ENCODE measurements at places on chromosomes 11 and 22.

GRCh38 chr11:11348303-11348702 lies 4.7 kb downstream of the CSNK2A3 start:
- no peak for DNase-seq

GRCh38 chr22:36104988-36105387 lies 55.6 kb downstream of the APOL3 start:
- no peak for DNase-seq

GRCh38 chr11:67572747-67573419 lies 10.7 kb upstream of the GSTP1 start:
- peak; percentile 76 for DNase-seq

DNA sequence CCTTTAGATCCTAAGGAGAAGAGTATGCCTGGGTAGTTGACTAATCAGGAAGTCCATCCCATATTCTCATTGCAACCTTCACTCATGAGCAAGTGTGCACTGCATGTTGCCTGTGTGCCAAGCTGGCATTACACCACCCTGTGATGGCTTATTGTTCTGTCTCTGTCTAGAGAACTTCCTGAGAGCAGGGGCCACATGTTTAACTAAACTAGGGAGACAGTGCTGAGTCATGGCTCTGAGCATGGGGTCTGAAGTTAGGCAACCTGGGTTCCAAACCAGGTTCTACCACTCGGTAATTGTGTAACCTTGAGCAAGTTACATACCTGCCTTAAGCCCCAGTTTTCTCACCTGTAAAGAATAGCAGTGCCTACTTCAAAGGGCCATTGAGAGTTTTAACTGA lies 39.6 kb downstream of the CSNK2A3 start:
- no peak for DNase-seq

- no peak for DNase-seq
Measured at GRCh38 chr22:32706149-32706548, 95.4 kb upstream of the TIMP3 start.

GRCh38 chr11:34984514-34984913 lies 68.1 kb downstream of the PDHX start:
- no peak for DNase-seq

DNA sequence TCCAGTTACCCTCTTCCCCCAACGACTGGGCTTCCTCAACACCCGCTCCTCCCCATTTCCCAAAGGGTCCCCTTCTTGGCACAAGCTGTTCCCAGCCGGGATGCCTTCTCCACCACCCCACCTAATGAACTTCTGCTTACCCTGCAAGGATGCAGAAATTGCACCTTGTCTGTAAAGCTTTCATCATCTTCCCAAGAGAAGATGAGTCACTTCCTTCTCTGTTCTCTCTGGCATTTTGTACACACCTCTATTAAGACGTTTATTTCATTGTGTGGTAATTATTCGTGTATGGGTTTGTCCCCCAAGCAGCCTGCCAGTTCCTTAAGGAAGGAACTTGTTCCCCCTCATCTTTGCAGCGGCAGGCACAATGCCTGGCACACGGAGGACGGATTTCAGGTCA lies 351.1 kb downstream of the CADM1 start:
- no peak for DNase-seq

GRCh38 chr11:23875176-23875850 lies 621.5 kb upstream of the LUZP2 start:
- DNase-seq: no peak

DNA sequence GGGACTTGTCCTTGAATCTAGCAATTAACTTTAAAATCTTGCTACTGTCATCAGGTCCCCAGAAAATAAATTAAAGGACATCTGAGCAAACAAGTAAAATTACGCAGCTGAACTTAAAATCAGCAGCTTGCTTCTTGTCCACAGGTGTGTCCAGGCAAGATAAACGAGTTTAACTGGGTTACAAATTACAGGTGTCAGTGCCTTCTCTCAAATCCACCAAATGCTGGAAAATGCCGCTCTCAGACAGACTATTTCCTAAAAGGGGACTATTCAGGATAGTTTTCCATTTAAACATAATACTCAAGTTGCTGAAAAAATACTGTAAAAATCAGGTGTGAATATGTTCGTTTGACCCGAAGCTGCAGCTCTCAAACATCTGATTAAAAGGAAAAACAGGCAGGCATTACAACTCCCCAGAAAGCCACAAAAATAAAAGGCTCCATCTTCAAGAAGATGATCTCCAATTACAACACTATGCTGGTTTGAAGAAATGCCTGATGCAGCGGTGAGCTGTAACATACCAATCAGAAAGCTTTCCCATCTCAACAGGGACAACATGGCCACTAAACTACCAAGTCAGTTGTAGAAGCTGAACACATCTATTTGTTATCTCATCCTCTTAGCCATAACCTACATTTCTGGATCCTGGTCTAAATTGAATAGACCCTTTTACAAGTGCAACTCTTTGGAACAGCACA lies 82.1 kb downstream of the CADM1 start:
- DNase-seq: no peak

GRCh38 chr11:67178878-67179277 lies 59.8 kb downstream of the KDM2A start:
- no peak for DNase-seq

DNA sequence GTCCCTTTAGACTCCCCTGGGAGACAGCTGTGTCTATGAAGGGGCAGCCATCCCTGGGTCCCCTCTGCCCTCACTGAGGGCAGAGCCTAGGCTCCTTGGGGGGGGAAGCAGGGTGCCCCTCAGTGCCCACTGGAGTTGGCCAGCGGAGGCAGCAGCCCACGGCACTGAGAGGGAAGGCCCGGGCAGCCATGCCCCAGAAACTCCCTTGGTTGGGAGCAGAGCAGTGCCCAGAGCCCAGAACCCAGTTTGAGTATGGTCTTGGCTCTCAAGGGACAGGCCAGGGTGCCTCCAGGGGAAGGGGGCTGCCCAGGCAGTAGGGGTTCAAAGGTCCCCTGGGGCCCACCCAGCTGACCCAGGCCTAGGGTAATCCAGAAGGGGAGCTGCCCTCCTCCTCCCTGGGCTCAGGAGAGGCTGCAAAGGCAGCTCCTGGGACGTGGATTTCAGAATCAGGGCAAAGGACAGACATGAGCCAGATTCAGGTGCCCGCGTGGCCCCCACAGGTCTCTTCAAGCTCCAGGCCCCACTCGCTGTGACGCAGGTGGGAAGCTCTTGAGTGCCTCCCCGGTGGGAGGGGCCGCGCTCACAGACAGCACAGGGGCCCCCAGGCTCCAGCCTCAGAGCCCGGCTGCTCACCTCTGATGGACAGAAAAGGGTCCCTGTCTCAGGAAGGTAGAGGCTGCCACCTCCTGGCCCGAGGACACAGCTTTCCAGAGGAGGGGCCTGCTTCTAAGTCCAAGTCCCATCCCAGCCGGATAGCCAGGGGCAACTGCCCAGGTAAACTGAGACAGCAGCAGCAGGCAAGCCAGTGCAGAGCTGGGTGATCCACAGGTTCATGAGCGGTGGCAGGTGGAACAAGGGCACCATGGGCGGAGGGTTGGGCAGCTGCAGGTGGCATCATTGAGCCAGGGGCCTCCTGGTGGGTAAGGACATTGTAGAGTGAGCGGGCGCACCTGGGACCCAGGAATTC lies 2.6 kb downstream of the C11orf21 start:
- peak; percentile 81 for DNase-seq

GRCh38 chr11:104918113-104918824 lies 20.0 kb upstream of the CASP12 start:
- no peak for DNase-seq

GRCh38 chr11:112656772-112657428 lies 304.3 kb upstream of the NCAM1 start:
- no peak for DNase-seq

- DNase-seq: no peak
Measured at GRCh38 chr11:128302425-128303186, 284.8 kb downstream of the ETS1 start.

GRCh38 chr11:16001044-16001568 lies 355.2 kb downstream of the SOX6 start:
- DNase-seq: no peak

DNA sequence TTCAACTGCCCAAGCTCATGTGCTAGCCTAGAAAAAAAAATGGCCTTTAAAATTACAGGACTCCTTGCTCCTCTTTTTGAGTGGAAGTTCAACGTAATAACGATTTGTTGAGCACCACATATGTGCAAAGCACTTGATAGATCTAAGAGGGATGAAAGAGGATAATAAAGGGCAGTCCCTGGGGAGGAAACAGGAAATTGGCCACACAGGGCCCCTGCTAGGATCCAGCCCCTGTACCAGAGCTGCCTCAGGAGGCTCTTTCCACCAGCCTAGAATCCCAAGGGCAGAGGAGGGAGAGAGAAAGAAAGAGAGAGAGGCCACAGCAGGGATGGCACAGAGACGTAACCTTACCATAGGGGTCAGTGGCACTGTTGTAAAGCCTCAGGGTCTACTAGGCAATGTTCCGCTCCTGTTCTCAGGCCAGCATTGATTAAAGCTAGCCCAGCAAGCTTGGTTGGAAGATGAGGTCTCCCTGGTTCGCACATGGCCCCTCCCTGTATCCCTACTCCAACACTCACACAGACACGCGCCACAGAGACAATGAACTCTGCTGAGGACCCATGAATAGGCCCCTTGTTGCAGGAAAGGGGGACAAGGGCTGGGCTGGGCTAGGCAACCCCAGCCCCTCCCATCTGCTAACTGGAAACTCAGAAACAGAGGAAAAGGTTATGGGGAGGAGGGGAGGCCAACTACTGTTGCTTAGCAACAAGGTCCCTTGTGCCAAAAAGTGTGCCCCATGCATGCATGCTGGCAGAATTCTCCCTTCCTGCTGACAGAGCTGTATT lies at the start of gene TMPRSS5:
TSS of gene TMPRSS5 (minus strand) at position 438 of the 785 bp plus-strand sequence. CDS start at position 354, 84 bp downstream.
- DNase-seq: no peak

DNA sequence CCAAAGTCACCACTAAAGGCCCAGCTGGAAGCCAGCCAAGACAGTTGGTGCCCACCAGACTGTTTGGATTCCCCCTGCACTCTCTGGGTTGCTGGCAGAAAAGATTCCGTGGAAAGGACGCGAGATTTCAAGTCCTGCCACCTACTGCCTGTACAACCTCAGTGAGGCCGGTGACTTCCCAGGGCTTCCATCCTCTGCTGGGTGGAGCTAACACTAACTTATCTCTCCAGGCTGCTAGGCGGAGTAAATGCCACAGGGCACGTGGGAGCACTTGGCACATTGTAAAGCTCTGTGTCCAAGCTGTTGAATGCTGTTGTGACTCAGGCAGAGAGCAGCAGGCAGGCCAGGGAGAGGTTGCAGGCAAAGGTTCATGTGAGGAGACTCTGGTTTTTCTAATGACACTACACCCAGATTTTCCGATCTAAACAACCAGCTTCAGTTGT lies 50.9 kb upstream of the CDON start:
- peak; percentile 53 for DNase-seq

GRCh38 chr22:42639541-42640241 lies 710 bp downstream of the ATP5MGL start:
- no peak for DNase-seq

DNA sequence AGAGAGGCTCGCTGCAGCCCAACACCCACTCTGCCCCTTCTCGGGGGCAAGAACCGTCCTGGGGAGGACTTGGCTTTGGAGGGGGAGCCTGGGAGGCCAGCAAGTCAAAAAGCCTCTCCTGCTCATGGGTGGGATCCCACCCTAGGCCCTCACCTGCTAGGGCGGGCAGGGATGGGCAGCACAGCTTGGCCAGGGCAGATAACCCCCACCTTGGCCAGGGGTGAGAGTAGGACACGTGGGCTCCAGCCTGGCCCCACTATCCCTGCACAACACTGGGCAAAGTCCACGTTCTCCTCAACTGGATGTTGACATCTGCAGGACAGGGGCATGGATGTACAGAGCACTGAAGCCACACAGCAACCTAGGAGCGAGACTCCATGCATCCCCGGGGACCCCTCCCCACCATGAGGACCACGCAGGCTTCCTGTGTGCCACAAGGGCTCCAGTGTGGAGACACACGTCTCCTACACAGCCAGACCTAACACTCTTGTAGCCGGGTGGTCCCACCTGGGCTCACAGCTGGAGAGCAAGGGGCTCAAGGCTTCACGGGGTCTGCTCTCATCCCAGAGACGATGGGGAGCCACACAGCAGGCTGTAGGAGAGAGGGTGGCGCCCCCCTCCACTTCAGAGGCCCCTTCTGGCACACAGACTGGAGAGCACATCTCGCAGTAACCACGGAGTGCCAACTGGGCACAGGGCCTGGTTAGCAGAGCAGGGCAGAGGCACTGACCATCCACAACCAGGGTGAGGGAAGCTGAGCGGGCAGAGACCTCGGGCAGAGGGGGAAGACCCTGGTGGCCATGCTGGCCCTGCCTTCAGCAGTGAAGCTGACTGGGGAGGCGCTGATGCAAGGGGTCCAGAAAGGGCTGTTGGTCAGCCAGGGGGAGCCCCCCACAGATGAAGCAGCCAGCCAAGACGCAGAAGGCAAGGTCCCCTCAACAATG lies 171.1 kb downstream of the CRYBB2 start:
- peak; percentile 61 for DNase-seq

- DNase-seq: no peak
Measured at GRCh38 chr11:93908689-93909088, 58.3 kb upstream of the VSTM5 start.

DNA sequence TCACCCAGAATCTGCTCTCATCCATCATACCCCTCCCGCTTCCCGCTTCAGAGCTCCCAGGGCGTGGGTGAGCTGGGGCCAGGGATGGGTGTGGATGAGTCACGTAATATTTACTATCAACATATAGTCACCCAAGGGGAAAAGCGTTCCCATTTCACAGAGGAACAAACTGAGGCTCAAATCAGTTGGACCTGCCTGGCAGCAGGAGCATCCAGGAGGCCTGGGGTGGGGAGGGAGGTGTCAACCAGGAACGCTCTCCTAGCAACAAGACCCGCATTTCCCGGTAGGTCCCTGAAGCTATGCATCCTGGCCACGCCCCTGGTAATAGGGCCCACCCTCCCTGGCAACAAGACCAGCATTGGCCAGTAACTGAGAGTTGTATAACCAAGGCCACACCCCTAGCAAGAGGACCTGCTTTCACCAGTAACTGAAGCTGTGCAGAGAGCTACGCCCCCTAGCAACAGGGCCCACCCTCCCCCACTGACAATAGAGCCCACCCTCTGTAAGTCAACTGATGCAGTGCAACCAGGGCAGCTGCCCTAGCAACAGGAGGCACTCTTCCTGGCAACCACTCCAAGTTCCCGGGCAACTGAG lies 32.7 kb upstream of the TXNRD2 start:
- peak; percentile 86 for DNase-seq

- peak; percentile 12 for DNase-seq
Measured at GRCh38 chr22:28172892-28173670, 254.0 kb upstream of the PITPNB start.

- no peak for DNase-seq
Measured at GRCh38 chr11:72798361-72798760, 4.5 kb upstream of the STARD10 start.

- peak; percentile 61 for DNase-seq
Measured at GRCh38 chr11:66464916-66465315, 1.8 kb upstream of the PELI3 start.

DNA sequence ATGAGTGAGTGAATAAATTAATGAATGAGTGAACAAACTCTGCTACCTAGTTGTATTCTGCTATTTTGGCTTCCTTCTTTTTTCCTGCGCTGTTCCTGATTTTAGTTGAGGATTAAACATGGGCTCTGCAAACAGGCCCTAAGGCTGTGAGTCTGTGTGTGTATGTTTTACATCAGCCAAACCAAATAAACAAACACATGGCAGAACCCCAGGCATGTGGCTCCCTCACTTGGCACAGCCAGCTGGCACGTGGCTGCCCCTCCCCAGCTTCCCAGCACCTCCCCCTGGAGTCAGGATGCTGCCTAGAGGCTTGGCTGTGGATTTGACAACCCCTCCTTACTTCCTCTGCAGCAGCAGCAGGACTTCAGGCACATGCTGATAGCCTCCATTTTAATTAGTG lies 593.2 kb downstream of the INSC start:
- no peak for DNase-seq

GRCh38 chr11:73019996-73020395 lies 122.1 kb downstream of the FCHSD2 start:
- DNase-seq: peak; percentile 28
